ENCODE measurements at places on chromosomes 11 and 22.

- DNase-seq, result no peak
Measured at GRCh38 chr22:25666308-25666707, 75.7 kb upstream of the MYO18B start.

DNA sequence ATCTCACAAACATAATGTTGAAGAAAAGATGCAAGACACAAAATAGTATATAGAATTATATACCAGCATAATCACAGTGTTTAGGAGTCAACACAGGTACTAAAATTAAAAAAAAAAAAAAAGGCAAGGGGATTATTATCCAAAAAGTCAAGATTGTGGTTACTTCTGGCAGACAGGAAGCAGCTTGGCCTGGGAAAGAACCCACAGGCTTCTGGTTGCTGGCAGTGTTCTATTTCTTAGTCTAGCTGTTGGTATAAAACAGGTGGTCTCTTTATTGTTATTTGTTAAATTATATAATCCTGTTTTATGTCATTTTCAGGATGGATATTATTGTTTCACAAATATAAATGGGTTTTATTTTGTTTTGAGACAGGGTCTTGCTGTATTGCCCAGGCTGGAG, 54.0 kb downstream of the C11orf58 start:
- no peak for DNase-seq

DNA sequence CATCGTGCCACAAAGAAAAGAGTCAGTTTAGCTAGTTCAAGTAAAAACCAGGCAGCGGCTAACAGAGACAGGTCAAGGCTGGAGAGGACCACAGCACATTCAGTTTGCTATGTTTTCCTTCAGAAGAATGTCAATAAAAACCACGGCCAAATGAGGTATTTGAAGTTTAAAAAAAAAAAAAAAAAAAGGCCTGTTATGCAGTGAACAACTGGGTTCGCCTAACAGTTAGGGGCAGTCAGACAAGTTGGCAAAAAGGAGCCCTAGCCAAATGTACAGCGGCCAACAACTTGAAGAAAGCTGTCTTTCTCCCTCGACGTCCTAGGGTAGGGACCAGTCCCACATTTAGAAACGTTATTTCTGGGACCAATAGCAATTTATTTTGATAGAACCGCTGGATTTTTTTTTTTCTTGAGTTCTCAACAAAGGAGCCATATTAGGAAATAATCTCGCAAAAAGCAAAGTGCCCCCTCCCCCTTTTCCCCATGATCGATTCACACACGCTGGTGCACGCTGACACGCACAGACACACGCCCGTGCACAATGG, 237.8 kb downstream of the TTC28 start:
- DNase-seq, result no peak

DNA sequence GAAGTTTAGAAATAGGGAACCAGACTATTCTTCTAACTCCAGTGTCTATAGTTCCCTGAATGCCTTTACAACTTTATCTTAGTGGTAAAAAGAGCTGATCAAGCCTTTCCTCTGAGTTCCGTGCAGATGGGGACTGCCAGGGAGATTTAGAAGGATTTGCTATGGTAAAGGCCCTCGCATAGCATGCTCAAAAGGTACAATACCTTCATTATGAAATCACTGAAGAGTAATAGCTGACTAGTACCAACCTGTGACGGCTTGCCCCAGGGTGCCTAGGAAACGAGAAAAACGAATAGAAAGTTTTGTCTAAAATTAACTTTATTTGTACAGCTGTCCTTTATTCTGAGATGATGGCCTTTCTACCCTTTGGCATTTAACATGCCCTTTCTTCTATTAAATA, 150.1 kb upstream of the ARHGAP42 start:
- no peak for DNase-seq

DNA sequence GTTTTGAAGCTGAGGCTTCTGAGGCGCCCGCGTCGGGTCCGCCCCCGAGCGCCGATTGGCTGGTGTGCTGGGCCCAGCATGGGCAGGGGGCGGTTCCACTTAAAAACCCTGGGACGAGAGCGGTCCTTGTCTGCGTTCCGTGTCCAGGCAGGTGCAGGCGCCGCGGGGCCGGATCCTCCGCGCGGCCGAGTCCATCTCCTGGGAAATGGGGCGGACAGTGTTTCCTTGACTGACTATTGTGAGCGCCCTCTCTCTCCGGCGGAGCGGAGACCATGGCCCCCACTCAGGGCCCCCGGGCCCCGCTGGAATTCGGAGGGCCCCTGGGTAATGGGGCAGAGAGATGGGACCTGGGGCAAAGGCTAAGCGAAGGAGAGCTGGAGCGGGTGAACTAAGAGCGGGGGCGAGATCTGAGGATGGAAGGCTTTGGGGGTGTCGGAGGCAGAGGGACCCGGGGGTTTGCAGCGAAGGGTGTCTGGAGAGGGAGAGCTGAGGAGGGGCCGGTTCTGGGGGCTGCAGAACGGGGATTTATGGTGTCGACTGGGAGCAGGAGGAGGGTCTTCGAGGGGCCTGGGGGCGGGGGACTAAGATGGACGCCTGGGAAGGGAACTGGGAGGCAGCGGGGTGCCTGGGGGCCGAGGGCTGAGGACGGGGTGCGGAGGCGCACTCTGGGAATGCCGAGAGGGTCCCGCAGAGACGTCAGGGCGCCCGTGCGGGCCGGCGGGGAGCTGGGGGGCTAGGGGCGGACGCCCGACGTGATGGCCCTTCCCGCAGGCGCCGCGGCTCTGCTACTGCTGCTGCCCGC, at the start of gene TM7SF2:
TSS of gene TM7SF2 (plus strand) at position 129 of the 802 bp plus-strand sequence. CDS start at position 273, 144 bp downstream.
- DNase-seq, result peak; percentile 89

DNA sequence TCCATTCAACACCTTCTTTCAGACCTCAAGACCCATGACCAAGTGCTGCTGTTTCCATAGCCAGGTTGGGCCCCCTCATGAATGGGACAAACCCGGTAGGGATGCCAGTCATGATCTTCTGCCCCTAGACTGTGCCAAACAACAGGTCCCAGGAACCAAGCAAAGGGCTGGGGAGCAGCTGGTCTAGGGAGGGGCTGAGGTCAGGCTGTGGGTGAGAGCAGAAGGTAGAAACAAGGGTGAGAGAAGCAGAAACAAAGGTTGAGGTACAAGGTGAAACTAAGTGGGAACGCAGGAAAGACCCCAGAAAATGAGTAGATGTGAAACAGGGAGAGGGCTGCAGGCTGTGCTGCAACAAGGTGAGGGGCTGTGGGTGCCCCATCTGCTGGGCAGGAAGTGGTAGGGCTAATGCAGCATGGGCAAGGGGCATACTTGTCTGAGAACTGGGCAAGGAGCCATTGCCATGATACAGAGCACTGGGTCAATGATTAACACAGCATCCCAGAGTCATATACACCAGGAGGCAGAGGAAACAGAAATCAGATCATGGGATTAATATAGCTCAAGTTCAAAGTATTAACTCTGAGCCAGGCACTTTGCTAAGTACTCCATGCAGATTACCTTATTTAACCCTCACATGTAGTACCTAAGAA, 45.9 kb downstream of the SLC1A2 start:
- no peak for DNase-seq

DNA sequence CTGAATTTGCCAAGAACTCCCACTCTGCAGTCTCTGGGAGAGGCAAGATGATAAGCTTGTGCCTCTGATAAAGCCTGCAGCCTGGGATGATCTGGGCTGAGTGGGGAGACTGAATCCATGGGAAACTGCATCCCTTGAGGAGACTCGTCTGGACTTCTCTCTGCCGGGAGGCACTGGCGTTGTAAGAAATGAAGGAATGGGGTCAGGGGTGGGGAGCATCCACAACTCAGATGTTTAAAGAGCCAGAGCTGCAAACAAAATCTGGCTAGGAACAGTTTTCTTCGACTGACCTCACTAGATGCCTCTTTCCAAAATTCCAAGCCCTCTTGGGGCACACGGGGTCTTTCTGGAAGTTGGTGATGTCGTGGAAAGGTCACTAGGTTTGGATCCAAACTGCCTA, 64.4 kb downstream of the SPON1 start:
- DNase-seq, result no peak

DNA sequence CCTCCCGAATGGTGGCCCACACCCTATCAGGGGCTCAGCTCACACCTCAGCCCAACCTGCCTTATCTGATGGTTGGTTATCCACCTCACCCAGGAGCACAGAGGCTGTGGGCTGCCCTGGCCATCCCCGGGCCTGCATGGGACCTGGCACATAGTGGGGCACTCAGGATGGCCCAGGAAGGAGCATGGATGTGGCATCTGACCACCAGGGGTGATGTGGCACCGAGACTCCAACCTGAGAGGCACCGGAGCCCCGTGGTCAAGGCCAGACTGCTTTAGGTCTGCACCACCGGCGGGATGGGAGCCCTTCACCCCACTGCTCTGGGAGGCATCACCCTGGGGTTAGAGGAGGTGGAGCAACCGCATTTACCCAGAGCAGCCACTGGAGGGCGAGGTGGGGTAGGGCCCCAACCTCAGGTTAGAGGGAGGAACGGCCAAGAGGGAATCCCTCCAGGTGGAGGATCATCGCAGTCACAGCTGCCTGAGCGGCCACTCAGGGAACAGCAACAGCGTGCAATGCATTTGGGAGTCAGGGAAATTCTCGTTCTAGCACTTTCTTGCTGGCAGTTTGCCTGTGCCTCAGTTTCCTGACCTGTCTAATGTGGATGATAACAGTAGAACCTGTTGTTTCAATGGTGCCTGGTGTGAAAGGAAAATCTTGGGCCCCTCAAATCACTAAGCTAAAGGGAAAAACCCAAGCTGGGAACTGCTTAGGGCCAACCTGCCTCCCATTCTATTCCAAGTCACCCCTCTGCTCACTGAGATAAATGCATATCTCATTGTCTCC, 52.9 kb upstream of the CARS1 start:
- DNase-seq, result peak; percentile 37

DNA sequence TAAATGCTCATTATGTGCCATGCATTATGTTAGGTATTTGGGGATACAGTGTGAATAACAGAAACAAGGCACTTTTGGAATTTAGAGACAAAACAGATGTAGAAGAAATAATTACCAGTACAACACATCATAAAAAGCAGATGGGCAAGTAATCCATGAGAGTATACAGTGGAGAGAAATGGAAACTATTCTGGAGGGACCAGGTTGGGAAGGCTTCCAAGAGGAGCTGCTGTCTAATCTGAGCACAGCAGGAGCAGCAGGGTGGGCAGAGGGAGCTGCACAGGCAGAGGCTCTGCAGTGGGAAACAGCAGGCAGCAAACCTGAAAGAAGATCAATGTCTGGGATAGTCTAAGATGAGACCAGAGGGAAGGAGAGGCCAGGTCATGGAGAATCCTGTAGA, 268.7 kb upstream of the CCDC90B start:
- DNase-seq, result no peak

GRCh38 chr11:85710917-85711316, 24.9 kb upstream of the CCDC89 start:
- no peak for DNase-seq

DNA sequence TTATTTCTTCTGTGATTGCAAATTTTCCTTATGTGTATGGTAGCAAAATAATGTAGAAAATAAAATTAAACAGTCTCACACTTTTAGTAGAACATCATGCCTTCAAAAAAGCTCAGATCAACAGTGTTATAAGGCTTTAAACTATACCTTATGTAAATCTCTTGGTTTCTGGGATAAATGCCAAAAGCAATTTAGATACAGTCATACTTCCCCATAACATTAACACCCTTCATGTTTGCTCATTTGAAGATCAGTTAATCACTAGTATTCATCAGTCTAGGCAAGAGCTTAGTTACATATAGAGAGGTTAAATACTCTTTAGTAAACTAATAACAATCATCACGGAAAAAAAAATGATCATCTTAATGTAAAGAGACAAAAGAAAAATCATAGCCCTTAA, 421.8 kb upstream of the ANO3 start:
- DNase-seq, result no peak

DNA sequence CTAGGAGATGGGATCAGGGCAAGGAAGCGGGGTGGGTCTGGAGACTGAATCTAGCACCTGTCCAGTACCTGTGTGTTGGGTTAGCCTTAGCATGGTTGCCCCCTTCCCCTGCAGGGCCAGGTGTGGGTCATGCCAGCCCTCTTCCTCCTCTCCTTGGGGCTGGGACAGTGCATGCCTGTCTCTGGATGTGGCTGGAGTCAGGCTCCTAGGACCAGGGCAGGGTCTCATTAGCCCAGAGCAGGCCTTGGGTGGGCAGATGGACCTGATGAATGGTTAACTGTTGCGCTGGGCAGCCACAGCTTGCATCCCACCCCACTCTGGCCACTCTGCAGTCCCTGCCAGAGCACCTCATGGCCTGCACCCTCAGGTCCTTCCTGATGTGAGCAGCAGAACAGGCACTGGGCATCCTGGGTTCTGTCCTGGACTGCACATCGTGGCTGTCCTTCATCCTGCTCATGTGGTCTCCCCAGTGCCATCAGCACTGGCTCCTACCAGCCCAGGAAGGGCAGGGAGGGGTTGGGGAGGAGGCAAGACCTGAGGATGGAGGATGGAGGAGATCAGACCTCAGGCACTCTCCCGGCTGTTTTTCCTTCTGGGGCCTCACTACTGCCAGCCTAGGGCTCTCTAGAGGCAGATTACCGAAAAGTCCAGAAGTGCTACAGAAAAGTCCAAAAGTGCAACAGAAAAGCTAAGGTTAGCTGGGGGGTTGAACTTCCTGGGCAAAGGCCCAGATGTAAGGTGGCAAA, 12.8 kb upstream of the CHRM1 start:
- no peak for DNase-seq

DNA sequence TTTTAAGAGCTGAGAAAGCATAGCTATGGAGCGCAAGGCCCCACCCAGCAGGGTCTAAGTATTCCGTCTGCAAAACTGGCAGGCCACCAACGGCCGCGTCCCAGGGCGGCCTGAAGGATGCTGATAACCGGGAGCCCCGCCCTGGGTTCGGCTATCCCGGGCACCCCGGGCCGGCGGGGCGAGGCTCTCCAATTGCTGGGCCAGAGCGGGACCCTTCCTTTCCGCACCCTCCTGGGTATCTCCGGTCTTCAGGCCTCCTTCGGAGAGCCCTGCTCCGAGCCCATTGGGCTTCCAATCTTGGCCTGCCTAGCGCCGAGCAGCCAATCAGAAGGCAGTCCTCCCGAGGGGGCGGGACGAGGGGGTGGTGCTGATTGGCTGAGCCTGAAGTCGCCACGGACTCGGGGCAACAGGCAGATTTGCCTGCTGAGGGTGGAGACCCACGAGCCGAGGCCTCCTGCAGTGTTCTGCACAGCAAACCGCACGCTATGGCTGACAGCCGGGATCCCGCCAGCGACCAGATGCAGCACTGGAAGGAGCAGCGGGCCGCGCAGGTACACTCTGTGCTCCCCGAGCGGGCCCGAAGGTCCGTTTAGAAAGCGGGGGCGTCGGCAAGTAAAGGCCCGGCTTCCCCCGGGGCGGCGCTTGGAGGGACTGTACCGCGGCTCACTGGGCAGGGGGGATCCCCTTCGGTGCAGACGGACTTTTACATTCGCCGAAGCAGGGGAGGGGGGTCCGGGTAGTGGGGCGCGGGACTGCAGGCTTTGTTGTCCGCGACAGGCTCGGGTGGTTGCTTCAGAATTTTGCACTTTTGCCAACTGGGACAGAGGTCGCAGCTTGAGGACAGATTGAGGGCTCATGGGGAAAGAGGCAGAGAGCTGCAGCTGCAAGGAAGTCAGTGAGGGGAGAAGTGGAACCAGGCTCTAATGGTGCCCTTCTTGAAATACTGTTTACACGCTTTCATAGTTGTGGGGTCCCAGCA, at the start of gene CAT:
TSS of gene CAT (plus strand) at position 406 of the 979 bp plus-strand sequence. CDS start at position 486, 80 bp downstream.
- DNase-seq, result peak; percentile 94
